Smooth muscle cell of the pulmonary artery (primary cell): ENCODE measurements at places on chromosomes 3 and 15. TPM values are rescaled to one million over a fixed set of nuclear protein-coding genes. Genes with fewer than 3 reads are reported as not detected.

ALCAM gene
- total RNA-seq, result 160 and 311 TPM in 2 replicates

CNTN3 gene
- total RNA-seq, result 7.0 and 98.8 TPM in 2 replicates

TMIE gene
- 0.07 and 0.23 TPM in 2 replicates for total RNA-seq

XXYLT1 gene
- total RNA-seq, result 24.0 and 31.8 TPM in 2 replicates

ATP11B gene
- 71.6 and 95.5 TPM in 2 replicates for total RNA-seq

SNRPA1 gene
- total RNA-seq, result 9.2 and 10.6 TPM in 2 replicates

TTC23 gene
- 24.6 and 29.1 TPM in 2 replicates for total RNA-seq
